Stimulated activated CD4-positive, alpha-beta T cell treated with anti-CD3 and anti-CD28 coated beads, TNF-alpha, amount 100 ng/mL, for 4 hours (primary cell): ENCODE measurements at places on chromosomes 7 and 10.

- no peak for DNase-seq
Measured at GRCh38 chr7:19305698-19306097, 160.5 kb upstream of the FERD3L start.

- no peak for DNase-seq
Measured at GRCh38 chr10:130637089-130637676, 501.0 kb downstream of the GLRX3 start.

DNA sequence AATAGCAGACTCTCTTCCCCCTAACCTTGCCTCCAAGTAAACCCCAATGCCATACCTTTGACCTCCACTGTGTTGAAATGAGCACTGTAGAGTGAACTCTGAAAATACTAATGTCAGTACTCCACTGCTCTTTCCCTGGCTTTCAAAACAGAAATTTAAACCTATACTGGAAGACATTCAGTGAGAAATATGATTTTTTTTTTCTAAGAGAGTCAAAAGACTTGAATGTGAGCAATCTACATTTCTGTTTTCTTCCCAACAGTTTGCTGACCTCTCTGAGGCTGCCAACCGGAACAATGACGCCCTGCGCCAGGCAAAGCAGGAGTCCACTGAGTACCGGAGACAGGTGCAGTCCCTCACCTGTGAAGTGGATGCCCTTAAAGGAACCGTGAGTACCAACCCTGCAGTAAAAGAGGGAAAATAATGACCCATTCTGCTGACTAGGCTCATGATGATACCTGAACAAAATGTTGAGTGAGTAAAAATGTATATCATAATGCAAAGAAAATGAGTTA, 6.4 kb downstream of the VIM start:
- no peak for DNase-seq

DNA sequence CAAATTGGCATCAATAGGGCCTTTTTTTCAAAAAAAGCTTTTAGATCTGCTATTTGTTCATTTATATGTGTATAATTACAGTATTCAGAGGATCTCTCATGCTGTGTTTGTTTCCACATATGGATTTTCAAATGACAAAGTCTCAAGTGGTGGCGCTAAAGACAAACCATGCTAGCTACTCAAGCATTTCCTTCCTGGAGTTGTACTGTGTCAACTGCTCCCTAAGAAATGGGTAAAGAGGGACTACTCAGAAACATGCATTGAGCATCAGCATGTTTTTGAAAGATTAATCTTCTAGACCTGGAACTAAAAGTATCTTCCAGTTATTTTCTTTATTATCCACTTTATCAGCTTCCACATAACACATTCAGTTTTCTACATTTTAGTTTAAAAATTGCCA, 12.7 kb downstream of the CNTNAP2 start:
- DNase-seq: no peak

- DNase-seq: no peak
Measured at GRCh38 chr10:48454302-48455054, 148.0 kb downstream of the MAPK8 start.

GRCh38 chr10:61812920-61813319, 88.6 kb upstream of the ARID5B start:
- DNase-seq: no peak

DNA sequence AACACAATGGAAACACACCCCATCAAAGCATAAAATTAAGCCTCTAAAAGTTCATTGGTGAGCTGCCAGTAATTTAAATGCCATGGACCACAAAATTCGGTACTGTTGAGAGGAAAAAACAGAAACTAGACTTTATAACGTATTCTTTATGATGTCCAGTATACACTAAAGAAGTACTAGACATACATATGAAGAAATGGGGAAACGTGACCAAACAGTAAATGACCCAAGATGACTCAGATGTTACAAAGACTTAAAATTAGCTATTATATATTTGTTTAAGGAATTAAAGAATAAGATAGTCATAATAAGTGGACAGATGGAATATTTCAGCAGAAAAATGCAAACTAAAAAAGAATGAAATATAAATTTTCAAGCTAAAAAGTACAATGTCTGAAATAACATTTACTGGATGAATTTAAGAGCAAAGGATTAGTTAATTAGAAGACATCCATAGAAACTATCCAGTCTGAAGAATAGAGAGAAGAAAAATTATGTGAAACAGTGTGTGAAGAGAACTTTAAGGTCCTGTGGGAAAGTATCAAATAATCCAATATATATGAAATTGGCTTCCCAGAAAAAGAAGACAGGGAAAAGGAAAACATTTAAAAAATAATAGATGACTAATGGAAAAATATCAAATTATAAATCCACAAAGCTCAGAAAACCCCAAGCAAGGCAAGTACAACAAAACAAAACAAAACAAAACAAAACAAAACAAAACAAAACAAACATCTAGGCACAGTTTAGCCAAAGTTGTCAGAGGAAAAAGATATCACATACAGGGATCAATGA, 69.4 kb downstream of the SAMD9 start:
- no peak for DNase-seq

- no peak for DNase-seq
Measured at GRCh38 chr7:125924037-125924436, 994.4 kb upstream of the POT1 start.

DNA sequence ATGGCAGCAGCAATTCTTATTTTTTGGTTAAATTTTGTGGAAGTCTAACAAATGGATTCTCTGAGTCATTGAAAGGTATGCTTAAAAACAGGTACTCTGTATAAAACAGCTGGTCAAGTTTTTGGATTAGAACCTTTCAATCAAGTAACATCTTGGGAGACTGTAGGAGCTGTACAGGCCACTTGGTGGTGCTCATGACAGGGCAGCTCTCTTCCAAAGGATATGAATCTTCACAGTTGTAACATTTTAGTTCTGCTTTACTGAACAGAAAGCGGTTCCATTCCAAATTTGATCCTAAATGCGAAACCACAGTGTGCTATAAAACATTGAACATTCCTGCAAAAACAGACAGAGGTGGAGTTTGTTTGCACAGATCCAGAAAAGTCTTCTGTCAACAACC, 44.5 kb upstream of the AGR3 start:
- DNase-seq: no peak

DNA sequence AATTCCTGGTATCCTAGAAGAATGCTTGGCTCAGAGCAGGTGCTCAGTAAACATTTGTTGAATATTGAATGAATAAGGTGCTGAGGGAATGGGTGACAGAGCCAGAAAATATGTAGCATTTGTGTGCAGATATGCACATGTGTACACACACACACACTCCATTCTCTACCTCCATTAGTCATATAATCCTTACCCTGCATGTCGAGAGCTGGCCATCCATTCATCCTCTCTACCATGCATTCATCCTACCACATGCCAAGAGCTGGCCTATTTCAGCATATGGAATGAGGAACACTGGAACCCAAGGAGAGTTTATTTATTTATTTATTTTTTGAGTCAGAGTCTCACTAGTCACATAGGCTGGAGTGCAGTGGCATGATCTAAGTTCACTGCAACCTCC, 284.8 kb downstream of the PLXNA4 start:
- DNase-seq: no peak

- DNase-seq: no peak
Measured at GRCh38 chr7:44520574-44520973, 20.6 kb downstream of the NPC1L1 start.

DNA sequence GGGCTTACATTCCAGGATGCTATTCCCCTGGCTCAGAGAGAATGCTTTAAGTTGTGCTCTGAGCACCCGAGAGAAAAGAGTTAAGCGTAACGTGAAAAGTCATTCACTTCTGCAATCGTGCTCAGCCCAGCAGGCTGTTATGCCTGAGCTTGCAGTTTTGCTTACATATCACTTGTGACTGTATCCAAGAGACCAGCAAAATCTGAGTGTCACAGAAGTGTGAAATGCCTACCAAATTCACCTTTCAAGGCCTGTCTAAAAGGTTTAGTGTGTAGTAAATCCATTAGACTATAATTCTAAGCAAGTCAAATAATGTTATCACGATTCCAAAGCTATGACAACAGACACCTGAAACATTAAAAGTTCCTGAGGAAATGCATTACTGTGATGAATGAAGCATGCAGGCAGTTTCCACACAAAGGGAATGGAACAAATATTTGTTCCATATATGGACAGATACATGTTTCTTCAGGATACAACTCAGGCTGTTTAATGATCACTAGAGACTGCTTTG, 20.1 kb downstream of the ITGB1 start:
- no peak for DNase-seq

DNA sequence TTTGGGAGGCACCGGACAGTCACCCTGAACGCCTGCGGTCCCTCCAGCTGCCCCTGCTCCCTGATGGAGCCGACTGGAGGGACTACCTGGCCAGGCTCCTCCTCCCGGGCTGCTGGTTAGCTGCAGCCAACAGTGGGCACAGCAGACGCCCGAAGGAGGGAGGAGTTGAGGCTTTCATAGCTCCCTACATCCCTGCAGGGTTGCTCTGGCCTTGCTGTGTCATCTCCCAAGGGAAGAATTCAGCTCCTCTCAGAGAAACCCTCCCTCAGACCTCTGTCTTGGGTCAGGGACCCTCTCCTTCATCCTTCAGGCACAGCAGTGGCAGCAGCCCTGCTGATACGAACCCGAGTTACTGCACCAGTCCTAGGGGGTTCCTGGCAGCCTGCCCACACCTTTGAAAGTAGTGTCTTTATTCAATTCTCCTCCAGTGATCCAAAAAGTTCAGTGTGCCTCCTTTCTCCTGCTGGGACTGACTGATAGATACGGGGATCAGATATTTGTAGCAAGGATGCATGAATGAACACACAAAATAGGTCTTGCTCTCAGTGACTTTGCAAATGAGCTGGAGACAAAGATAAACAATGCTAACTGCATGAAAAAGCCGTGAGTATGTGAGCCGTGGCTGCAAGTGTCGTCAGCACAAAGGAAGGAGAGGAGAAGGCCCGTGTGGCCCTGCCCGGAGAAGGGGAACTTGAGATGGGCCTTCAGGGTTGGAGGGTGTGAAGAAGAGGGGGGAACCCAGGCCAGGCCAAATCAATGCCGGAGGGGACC, 136.6 kb downstream of the PRKAG2 start:
- DNase-seq: no peak

GRCh38 chr10:25758041-25758457, 176.0 kb upstream of the MYO3A start:
- DNase-seq: no peak

- no peak for DNase-seq
Measured at GRCh38 chr7:105618016-105618296, 36.7 kb upstream of the EFCAB10 start.

DNA sequence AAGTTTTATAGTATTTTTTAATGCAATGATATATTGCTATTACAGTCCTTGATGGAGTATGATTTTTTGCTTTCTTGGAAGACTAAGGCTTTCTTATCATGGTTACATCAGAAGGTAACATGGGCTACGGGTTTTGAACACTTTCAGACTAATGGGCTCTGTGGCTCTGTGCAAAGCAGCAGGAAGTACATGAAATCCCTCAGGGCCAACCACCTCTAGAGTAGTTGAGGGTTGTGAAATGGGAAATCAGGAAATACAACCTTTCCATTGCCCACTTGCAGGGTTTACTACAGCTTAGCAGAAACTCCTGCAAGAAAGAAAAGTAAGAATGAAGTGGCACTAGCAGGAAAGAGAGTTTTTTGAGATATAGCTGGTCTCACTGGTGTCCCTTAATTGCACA, 853.5 kb downstream of the KCNMA1 start:
- no peak for DNase-seq

DNA sequence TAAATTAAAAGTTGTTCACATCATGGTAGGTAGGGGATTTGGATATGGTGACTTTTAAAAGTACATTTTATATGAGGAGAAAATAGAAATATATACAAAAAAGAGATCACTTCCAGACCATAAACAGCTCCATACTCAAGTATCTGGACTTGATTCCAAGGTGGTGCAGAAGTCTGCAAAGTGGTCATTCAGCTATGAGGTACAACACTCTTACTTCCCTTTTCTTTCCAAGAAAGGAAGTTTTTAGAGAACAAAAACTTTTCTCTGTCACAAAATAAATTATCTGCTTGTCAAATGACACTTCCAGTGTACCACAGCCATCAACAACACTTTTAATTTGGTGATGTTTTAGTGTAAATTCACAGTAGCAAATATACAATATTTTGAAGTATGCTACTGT, 1013.5 kb downstream of the GATA3 start:
- DNase-seq: no peak

GRCh38 chr10:23079700-23080099, 15.7 kb upstream of the MSRB2 start:
- DNase-seq: no peak

- DNase-seq: no peak
Measured at GRCh38 chr7:95517870-95518269, 32.1 kb downstream of the ASB4 start.

DNA sequence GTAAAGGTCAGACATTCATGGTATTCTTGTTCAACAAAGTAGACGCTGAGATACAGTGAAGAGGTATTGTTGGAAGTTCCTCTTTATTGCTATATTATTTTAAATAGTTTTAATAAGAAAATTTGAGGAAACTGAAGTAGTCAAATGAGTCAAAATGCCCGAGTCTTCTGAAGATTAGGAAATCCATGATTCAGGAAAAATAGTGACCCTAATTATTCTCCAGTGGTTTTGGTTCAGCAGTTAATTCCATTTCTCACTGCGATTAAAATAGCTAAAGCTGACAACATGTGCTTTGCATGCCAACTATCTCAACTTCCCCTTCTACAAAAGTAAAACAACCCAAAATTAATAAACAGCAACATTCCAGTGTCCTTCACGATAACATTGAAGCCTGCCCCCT, 32.7 kb upstream of the PFKP start:
- DNase-seq: no peak

GRCh38 chr7:151225948-151226510, 976 bp downstream of the ABCF2 start:
- DNase-seq: no peak

DNA sequence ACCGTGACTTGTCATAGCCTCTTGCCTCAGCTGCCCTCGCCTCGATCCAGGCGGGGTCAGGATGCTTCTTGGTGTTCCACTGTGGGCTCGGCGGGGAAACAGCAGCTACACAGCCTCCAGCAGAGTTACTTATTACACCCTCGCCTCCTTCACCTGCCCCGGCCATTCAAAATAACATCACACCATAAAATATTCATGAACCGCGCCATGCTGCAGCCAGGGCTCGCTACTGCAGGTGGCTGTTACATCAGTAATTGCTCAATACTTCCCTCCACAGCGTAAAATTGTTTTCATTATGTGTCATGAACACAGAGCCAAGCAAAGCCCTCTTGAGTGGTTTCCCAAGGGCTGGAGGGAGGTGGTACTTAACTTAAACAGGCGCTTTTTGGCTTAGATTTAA, 241.5 kb upstream of the SP8 start:
- DNase-seq: no peak
